Left hindlimb (tissue), 1 donor: ENCODE measurements at places on chromosomes 16 and 17.

GRCh38 chr16:23650674-23651416 lies 9.6 kb downstream of the DCTN5 start:
- DNase-seq: no peak

DNA sequence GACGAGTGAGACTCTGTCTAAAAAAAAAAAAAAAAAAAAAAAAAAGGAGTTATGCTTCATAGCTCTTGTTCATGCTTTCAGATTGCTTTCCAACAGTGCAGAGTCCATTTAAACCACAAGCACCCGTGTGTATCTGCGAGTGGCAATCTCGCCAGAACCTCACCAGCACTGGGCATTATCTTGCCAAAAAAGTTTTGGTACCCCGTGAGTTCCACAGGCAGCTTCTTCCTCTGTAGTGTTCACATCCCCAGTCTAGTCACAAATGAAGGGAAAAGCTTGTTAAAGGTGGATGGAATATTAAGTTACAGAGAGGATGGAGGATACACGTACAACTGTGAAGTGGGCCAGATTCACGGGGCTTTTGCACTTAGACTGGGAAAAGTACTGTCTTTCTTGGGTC lies 33.5 kb downstream of the WSB1 start:
- DNase-seq: no peak

DNA sequence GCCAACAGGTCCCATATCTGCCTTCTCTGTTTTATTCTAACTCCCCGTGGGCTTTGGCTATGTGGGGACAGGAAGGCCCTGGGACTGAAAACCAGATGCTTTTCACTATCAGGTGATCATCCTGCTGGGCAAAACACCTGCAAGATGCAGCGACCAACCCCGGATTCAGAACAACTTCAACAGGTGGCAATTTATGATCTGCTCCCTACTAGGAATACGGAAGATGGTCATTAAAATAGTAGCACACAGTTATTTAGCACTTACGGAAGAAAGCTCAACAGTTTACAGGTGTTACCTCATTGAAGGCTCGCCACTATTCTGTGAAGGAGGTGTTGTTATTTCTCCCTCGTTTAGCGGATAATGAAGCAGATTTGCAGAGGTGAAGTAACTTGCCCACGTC lies 7.8 kb upstream of the SLC5A11 start:
- DNase-seq: no peak

- no peak for DNase-seq
Observed at GRCh38 chr17:15263680-15264079, 1.4 kb downstream of the PMP22 start.

DNA sequence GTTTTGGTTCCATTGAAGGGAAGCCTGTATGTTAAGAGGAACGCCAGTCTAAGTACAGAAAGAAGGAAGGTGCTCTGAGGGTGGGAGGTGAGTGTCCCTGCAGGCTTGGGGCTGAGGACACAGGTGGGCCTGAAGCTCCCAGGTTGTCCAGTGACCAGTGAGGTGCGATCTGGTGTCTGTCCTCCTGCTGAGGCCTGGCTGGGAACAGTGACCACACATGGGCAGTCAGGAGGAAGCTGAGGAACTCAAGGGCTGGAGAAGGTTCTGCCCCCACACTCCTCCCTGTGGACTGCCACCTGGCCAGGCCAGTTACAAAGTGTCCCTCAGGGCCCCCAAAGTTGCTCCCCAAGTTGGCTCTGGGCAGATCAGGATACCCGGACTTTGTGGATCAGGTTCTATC lies 102.1 kb downstream of the N4BP1 start:
- DNase-seq: no peak

- DNase-seq: peak; percentile 43
Observed at GRCh38 chr16:30185683-30186421, 2.5 kb downstream of the CORO1A start.

- DNase-seq: no peak
Observed at GRCh38 chr17:73261952-73262675, 434 bp upstream of the CPSF4L start.

GRCh38 chr17:2058586-2059546 lies 4.0 kb downstream of the HIC1 start:
- peak; percentile 70 for DNase-seq

GRCh38 chr16:16001596-16002255 lies 52.3 kb downstream of the ABCC1 start:
- no peak for DNase-seq

DNA sequence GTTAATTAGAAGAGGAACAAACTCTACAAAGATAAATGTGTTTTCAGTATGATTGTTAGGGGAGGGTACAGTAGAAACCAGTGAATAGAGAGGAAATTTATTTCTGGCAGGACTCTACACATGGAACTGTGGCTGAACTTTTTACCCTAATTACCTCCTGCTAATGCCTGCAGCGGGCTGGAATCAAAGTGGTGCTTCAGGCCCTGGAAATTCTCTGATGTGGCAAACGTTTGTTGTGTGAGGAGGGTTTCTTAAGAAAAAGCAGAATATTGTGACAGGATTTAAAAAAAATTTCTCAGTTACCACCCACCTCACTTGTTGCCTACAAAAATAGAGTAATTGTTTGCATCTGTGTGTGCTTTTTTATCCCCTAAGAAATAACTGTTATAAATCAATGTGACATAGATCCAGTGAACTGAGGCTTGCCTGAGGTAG lies 154.5 kb downstream of the BCAS3 start:
- no peak for DNase-seq

DNA sequence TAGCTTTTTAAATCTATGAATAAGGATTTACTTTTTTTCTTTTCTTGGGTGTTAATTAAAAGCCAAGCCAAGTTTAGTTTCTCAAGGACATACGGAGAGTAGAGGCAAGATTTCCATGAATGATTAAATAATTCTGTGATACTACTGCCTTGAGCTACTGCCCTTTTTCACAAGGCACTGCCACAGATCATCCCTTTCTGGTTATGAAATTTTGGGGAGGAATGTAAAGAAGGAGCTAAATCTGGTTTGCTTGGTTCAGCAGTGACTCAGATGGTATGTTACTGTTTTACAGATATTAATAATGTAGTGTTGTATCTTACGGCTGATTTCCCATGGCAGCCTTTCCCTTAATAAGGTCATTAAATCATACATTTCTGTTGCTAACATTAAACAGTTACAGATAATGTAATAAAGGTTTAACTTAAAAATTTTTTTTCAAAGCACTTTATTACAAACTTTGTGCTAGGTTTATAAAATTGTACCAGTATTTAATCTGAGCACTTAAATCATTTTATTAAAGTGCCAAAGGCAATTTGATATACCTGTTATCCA lies 2.6 kb downstream of the WSB1 start:
- DNase-seq: no peak

GRCh38 chr16:85332175-85332574 lies 219.9 kb upstream of the CIBAR2 start:
- DNase-seq: no peak

DNA sequence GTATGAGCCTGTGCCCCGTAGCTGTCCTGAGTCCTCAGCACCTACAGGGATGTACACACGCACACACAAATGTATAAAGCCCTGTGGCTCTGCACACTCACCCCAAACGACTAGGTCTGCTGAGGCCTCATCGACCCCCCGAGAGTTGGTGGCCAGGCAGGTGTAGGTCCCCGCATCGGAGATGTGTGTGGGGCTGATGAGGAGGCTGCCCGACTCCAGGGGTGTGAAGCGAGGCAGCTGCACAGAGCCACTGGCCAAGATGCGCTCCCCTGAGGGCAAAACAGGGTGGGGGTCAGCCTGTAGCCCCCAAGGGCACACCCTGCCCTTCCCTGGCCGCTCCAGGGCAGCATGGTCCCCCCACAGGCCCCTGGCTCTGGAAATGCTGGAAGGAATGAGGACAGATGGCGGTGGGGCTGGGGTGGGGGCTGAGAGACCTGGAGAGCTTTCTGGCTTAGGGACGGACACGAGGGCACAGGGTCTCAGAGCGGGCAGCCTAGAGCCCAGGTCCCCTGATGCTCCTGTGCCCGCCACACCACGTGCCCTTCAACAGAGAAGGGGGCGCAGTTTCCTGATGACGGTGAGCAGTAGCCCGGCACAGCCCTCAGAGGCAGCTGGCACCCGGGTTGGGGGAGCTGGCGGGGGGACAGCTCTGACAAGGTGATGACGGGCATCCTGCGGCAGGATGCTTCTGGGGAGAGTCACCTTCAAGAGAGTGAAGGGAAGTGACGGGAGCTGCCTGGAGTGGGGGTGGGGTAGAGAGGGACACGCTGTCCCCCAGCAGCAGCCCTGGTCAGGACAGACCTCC lies 119.8 kb upstream of the CDC42EP4 start:
- no peak for DNase-seq

- no peak for DNase-seq
Observed at GRCh38 chr17:58402047-58402446, 15.3 kb downstream of the RNF43 start.

DNA sequence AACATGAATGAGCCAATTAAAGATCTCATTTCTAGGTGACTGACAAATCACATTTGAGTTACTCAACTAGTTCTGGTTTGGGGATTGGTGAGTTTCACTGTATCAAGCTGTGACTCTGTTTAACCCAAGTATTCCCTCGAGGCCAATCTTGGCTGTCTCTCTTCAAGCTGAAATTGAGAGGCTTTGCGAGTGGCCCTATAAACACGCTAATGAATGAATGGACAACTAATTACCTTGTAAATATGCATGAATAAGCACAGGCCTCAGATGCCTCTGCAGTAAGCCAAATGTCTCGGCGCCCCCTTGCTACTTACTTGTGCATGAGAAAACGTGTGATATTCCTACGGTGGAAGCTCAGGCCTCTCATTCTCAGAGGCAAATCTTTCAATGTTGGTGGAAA lies 450.3 kb upstream of the PSMD7 start:
- no peak for DNase-seq

DNA sequence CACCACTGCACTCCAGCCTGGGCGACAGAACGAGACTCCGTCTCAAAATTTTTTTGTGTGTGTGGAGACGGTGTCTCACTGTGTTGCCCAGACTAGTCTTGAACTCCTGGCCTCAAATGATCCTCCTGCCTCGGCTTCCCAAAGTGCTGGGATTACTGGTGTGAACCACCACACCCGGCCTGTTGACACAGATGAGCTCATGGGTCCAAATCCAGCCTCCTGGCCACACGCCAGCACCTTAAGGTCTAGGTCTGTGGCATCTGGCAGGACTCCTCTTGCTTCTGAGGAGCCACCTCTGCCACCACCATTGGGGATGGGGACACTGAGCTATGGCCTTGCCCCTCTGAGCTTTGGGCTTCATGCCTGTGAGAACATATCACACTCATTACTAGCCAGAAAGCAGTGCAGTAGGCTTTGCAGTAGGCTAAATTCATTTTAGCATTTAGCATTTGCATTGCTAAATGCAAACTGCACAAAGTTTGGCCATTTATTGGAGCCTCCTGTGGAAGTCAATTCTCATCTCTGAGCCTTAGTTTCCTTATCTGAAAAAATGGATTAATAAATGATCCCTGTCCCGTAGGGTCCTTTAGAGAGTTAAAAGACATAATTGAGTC lies 5.5 kb upstream of the CDIPT start:
- no peak for DNase-seq

DNA sequence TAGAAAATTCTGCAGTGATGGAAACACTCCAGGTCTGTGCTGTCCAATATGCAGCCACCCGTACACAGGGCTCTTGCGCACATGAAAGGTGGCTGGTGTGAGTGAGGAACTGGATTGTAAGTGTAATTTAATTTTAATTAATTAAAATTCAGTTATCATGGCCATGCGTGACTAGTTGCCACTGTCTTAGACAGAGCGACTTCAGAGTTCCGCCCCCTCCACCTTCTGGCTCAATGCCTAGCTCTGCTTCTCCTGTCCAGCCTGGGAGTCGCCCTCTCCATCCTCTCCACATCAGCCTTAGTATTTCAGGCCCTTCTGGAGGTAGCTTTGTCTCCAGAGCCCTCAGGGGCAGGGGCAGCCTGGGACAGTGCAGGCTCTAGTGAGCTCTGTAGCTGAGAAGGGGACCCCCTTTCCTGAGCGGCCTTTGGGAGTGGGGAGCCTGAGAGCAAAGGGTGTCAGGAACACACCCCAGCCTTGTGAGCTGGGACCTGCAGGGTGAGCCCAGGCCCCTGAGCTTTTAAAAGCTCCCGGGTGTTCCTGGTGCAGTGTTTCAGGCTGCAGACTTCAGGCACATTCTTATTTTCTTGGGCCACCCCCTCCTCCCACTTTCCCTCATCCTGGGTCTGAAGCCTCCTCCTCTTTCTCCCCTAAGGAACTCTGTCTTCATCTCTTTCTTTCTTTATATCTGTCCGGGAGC lies 99.4 kb downstream of the IRF8 start:
- DNase-seq: no peak

DNA sequence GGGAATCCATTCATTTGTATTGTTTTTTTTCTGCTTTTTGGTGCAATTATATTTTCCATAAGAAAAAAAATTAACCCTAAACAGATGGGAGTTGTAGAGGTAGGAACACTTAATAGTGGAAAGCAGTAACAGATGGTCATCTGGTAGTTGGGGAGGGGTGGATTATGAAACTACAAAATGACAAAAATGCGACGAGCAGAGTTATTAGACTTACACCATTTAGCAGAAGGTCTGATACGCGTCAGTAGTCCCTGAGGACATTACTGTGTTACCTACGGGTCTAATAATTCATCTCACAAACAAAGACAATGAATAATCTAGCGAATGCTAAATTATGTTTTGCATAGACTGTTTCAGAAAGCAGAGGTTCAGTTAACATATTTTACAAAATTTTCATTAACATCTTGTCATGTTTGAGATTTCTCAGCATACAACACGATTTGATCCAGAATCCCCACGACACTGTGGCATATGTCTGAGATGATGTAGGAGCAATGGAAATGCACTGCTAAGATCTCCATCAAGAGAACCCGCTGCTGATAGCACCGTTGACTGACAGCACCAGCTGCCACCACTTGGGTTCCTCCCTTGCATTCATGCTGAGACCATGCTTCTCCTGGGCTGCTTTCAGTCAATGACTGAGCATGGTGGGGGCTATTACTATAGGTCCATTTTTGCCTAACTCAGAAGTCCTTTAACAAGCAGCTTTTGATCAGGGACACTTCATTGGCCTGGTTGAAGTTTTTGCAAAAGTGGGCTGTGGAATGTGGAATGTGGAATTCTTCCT lies 182.2 kb upstream of the CPHXL start:
- peak; percentile 46 for DNase-seq

- no peak for DNase-seq
Observed at GRCh38 chr16:50252874-50253513, 13.4 kb upstream of the ADCY7 start.

- no peak for DNase-seq
Observed at GRCh38 chr17:13589658-13590057, 12.1 kb downstream of the HS3ST3A1 start.

DNA sequence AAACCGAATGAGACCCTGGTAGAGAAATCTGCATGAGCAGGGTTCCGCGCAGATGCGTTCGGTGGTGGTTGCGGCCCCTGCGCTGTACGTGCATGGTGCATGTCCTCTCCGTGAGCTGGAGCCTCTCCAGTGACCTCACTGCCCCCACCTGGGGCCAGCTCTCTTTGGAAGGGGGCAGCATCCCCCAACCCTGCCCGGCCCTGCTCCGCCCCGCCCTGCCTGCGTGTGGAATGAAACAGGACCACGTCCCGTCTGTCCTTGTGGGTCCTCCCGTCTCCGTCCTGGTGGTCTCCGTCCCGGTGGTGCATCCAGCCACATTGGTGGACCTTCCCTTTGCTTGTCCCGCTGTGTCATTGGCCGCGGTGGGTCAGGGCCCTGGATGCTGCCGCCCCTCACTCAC lies 84.9 kb downstream of the AMFR start:
- DNase-seq: no peak
